EL (cell line): ENCODE measurements at places on chromosomes 16 and 17.
A peak's percentile ranks its signal among the peaks of the same experiment; 100 is the strongest.

GRCh38 chr17:17342242-17342945 lies 39.2 kb downstream of the NT5M start:
- no peak for DNase-seq

DNA sequence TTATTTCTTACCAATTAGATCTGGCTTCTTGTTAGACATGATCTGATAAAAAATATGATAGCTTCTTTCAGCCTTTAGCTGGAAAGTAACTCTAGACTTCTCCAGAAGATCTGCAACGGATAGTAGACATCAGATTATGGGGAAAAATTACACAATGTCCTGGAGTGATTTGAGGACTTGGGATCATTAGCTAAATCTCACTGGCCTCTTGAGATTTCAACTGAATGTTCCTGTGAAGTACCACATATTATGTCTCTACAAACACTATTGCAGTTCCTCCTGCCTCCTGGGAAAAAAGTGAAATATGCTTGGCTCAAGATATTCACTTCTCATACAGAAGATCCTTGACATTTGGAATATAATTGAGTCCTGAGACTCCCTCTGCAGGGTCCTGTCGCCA lies 5.5 kb downstream of the MYH1 start:
- DNase-seq = no peak

- no peak for DNase-seq
Measured at GRCh38 chr17:76630151-76630550, 13.4 kb downstream of the ST6GALNAC1 start.

DNA sequence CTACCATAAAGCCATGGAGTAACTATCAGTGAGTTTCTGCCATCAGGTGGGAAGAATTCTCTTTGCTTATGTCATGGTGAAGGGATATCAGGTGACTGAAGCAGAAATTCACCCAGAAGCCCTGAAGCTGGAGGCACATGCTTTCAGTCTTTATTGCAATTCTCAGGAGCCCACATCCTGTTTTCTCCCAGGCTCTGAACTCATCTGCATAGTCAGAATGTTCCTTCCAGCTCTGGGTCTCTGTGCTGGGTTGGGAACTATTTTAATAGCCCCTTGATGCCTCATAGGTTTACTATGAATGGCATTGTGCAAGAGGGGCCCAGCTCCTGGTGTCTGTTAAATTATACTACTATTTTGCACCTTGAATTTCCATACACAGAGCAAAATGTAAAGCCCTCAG lies 198.4 kb upstream of the SOX9 start:
- peak; percentile 94 for DNase-seq

- no peak for DNase-seq
Measured at GRCh38 chr17:59502800-59503199, 62.6 kb upstream of the DHX40 start.

- no peak for DNase-seq
Measured at GRCh38 chr17:40171750-40172149, 5.5 kb upstream of the RAPGEFL1 start.

DNA sequence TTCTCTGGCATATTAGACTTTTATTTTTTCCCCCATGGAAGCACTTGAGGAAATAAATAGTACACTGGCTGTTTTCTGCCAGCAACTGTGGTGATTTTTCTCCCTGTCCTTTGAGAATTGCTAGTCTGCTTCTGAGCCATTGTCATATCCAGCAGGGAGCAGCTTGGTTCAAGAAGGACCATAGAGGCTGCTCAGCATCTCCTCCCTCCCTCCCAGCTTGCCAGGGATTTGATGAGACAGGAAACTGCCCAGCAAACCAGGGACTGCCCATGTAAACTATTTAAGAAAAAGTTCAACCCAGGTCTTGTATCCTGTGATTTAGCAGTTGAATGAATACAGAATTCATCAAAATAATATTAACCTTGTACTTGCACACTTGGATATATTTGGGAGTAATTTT lies 39.5 kb downstream of the CYB5B start:
- DNase-seq = peak; percentile 34
